ENCODE measurements at places on chromosomes 13 and 19.

GRCh38 chr19:41617941-41618730, 8.7 kb downstream of the CEACAM4 start:
- no peak for DNase-seq

DNA sequence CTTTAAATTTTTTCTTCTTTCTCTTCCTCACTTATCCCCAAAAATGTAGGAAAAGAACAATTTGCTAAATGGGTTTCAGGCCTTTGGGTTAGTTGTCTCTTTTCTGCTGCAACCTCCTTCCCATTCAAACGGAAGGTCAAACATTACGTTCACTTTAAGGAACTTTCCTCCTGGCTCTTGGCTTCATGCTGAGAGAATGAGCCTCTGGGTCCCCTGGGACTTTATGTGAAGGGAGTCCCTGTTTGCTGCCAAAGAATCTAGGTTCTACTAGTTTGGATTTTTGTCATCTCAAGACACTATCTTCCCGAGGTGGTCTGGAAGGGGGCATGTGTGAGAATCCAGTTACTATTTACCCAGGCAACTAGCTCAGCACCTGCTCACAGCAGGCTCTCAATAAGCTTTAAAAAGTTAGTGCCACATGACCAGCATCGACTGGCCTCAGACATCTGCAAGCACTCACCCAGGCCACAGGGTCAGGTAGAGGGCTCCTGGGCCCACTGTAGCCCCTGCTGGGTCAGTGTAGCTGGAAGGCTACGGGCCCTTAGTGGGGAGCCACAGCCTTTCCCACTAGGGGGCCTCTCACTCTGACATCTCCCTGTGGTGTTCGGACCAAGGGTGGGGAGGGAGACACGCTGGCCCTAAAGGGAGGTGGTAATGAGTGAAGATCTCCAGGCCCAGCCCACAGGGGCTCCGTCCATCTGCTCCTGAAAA, 40.5 kb downstream of the FAM124A start:
- no peak for DNase-seq

DNA sequence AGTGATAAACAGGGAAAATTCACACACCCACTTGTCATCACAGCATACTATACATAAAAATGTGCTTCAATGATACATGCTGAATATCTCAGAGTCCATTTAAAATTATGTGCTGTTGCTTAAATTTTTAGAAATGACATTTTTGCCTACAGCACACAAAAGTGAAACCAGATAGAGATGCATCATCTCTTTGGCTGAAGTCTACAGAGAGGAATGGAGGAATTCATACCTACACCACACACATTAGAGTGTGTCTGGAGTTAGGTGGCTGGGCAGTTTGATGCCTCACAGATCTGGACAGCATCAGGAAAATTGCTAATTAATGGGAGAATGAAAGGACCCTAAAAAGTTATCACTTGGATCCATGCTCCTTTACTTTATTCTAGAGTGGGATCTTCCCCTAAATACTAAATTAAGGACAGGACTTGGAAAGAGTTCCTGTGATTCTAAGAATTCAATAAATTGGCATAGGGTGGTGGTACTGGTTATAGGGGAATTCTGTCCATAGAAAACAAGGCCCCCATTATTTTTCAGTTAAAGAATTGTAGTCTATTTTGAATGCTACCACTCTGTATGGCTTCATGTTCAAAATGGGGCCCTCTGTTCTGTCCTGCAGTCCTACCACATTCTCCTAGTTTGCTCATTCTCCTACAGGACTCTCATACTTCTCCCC, 41.3 kb downstream of the RCBTB2 start:
- no peak for DNase-seq

- DNase-seq: no peak
Observed at GRCh38 chr13:34847766-34848165, 94.3 kb upstream of the NBEA start.

DNA sequence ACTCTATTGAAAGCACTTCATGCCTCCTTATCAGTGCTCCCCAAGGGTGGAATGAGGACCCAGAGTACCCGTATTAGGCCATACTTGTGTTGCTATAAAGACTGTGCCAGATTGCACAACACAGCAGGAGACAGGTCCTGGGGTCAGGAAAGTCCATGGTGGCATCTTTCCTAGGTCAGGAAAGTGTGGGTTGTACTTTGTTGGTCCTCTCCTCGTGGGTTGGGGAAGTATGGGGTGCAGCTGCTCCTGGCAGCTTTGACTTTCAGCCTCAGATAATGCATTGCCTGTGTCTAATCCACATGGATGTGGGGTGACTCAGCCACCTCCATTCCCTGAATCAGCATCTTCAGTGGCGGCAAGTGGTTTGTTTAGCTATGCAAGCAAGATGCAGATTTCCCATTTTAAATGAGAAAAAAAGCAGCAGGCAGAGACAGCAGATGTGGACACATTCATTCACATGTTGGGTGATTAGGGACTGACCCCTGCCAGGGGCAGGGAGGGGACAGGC, 8.4 kb upstream of the CYP2B6 start:
- no peak for DNase-seq

DNA sequence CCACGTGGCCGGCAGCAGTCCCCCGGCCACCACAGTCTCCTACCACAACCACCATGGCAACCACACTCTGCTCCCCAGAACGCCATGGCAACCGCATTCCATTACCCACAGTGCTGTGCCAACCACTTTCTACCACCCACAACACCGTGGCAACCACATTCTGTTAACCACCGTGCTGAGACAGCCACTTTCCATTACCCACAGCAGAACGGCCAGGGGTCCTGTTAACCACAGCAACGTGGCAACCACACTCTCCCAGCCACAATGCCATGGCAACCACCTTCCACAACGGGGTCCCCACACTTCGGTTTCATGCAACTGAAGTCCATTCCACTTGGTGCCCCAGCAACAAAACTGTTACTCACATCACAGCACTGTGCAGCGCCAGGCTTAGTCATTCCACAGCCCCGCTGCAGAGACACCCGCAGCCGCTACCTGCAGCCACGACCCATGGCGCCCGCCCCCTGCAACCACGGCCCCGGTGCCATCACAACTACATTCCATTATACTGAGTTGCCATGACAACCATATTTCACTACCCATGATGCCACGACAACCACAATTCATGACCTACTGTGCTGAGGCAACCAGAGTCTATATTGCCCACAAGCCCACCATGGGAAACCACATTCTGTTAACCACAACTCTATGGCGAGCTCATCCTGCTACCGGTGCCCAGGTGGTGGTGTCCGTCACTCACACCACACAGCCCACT, 10.0 kb downstream of the DPF1 start:
- no peak for DNase-seq

DNA sequence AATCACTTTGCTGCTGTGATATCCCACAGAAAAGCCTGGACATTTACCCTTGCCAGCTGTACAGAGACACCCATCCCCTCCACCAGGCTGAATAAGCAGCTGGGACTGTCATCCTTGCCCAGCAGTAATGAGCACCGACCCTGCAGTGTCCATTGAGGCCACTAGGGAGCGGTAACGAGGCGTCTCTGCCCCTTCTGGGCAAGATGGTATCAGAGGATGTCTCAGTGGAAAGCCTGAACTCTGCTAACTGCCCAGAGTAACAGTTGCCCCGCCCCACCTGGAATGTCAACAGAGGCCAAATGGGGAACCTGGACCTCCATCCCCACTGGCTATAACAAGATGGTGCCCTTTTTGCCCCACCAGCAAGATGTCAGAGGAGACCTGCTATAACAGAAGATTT, 22.8 kb upstream of the CEACAM20 start:
- DNase-seq: peak; percentile 81

DNA sequence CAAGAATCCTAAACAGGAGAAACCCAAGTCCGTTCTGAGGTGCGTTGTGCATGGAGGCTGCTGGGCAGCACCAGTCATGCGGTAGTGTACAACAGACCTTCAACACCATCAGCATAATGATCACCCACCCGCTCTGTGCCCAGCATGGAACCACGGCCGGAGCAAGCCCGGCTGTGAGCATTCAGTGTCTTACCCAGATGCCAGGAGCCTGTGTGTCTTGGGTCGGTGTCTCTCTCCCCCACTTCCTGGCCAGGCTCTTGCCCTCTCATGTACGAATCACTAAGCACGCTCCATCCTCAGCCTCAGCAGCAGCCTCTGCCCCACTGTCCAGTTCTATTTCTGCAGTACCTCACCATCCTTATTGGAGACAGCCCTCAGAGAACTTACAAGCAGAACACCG, 231.6 kb upstream of the IRS2 start:
- no peak for DNase-seq

DNA sequence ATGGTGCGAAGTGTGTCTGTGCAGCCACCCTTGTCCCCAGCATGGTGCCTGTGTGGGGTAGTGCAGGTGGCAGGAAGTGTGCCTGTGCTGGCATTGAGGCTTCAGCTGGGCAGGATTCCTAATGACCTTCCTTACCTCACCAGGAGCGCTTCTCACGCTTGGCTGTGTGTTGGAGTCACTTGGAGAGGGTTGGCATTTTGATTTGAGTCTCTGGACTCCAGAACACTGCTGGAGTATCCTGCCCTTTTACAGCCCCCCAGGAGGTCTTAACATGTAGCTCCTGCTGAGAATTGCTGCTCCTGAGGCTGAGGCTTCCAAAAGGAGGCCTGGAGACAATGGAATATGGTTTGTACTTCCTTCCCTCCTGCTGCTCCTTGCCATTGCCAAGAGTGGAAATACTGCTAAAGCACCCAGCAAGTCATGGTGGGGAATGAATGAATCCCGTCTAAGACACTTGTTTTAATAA, 87.1 kb downstream of the ARHGEF7 start:
- no peak for DNase-seq

DNA sequence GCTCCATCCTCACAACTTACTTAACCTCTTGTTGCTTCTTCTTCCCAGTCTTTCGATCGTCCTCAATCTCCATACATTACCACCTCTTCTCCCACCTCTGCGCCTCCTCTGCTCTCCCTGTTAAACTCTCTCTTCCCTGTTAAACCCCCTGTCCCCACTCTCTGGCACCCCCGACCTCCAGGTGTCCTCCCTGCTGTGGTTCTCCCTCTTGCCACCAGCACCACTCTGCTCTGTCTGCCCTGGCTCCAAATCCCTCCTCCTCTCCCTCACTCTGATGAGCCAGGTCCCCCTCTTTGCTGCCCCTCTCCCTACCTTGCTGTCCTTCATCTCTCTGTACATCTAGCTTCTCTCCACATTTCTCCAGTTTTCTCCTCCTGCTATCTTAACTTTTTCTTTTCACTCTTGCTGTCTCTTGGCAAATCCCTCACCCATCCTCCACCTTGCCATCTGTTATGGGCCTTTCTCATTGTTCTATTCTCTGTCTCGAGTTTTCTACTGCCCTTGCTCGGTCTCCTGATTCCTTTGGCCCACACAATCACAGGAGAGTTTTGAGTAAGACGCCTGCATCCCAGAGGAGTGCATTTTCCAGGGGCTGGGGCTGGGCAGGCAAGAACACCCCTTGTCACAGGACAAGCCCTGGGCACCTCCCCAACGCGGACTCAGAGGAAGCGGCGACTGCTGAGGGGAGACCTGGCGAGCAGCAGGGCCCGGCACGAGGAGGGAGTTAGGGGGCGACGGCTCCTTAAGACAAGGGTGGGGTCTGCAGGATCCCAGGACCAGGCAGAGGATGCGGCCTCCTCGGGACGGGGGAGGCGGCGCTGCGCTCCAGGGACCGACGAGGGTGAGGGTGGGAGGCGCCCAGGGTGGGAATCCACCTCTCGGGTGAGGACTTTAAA, 21.4 kb upstream of the ERVV-1 start:
- DNase-seq: no peak

GRCh38 chr13:29125934-29126424, 305.8 kb downstream of the MTUS2 start:
- no peak for DNase-seq

DNA sequence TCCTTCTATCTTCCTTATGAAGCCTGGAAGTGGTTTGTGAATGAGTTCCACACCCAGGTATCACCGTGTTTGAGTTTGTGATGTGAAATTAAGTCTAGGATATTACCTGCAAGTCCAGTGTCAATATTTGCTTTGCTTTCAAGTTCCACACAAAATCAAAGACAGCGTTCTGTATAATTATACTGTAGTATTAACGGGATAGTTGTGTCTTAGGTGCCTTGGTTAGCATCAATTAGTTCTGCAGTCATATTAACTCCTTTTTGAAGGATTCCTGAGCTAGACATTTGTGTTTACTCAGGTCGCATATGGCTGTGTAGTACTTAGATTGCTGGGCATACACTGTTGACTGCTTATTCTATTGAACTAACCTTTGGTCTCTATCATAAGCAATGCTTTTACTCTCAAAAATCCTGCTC, 54.4 kb downstream of the ERCC5 start:
- DNase-seq: no peak

DNA sequence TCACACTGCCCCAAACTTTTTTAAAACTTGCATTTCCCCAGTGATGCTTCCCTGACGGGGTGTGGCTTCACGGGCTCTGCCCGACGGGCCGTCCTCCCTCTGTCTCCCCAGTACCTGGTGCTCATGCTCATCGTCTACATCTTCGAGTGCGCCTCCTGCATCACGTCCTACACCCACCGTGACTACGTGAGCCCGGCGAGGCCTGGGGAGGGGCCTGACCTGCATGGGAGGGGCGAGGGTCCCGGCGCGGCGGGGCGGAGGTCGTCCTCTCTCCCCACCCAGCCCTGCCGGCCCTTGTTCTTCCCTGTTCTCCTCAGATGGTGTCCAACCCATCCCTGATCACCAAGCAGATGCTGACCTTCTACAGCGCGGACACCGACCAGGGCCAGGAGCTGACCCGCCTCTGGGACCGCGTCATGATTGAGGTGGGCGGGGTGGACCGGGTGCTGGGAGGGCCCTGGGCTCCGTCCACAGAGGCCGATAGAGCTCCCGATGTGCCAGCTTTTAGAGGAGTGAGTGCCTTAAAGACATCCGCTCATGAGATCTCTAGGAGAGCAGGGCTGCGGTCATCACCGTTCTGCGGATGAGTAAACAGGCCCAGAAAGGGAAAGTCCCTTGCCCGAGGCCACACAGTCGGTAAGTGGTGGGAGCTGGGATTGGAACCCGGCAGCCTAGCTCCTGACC, 6.9 kb downstream of the UPK1A start:
- peak; percentile 99 for DNase-seq

DNA sequence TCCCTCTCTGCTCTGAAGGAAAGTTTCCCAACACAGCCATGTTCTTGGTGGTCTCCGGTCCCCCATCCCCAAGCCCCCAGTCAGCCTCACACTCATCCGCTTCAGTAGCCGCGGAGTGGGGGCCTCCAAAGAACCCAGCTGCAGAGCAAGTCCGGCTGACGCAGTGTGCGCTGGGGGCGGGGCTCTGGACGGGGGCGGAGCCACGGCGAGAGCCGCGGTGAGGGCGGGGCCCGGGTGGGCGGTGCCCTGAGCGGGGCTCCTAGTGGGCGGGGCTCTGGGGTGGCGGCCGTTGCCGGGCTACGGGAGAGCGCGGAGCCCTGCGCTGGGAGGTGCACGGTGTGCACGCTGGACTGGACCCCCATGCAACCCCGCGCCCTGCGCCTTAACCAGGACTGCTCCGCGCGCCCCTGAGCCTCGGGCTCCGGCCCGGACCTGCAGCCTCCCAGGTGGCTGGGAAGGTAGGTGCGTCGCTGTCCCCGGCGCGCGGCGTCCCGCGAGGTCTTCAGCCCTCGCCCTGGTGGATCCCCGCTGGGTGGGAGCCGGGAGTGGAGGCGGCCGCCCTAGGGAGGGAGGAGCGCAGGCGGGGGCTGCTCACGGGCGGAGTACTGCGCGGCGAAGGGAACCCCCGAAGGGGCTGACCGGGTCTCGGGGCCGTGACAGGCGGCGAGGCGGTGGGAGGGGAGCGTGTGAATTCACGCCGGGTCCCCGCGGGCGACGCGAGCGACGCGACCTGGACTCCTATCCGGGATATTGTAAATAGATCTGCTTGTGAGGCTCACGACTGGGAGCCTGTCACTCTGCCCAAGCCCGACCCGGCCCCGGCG, 9.1 kb downstream of the TNFRSF19 start:
- DNase-seq: peak; percentile 34

Measured in A549 (cell line).